ENCODE measurements at places on chromosomes 11 and 22. TPM values are rescaled to one million over a fixed set of nuclear protein-coding genes. Genes with fewer than 3 reads are reported as not detected.

The PIWIL4 gene
- 1.5 TPM for total RNA-seq

The HIKESHI gene
- 29.2 TPM for total RNA-seq

The OR51E2 gene
- total RNA-seq: not detected

The MICALL1 gene
- total RNA-seq: 44.7 TPM

The TRPM5 gene
- total RNA-seq: not detected

The OR51I1 gene
- total RNA-seq: not detected

The CCDC15 gene
- total RNA-seq: 0.93 TPM

The APOL3 gene
- total RNA-seq: 66.8 TPM

The OLFML1 gene
- total RNA-seq: 6.7 TPM

The RFPL3 gene
- not detected for total RNA-seq

The GLYATL1 gene
- not detected for total RNA-seq

DNA sequence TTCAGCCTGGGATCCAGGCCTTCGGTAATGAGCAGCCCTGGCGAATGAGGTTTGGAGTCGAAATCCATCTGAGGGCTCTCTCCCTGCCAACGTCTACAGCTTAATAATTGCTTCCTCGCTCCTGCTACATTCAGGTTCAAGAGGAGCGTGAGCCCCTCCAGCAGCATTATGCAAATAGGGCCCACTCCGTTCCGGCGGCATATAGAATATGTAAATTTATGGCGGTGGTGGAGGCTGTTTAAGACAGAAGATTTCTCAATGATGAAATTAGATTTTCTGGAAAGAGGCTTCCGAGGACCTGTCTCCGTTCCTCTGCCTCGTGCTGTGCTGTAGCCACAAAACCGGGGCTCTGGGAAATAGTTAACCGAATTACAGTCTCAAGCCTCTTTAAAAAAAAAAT is 402.8 kb downstream of the MIAT start:
- no peak for DNase-seq

- no peak for DNase-seq
These were observed 89.6 kb downstream of the ETS1 start for GRCh38 chr11:128497776-128498095.

- peak; percentile 35 for DNase-seq
These were observed 64.5 kb downstream of the MPPED1 start for GRCh38 chr22:43476341-43476740.

- DNase-seq: no peak
These were observed at the start of gene SMIM35 for GRCh38 chr11:118086913-118087768. TSS of gene SMIM35 (minus strand) at chr11:118086963. CDS start at chr11:118086757, 206 bp downstream.

DNA sequence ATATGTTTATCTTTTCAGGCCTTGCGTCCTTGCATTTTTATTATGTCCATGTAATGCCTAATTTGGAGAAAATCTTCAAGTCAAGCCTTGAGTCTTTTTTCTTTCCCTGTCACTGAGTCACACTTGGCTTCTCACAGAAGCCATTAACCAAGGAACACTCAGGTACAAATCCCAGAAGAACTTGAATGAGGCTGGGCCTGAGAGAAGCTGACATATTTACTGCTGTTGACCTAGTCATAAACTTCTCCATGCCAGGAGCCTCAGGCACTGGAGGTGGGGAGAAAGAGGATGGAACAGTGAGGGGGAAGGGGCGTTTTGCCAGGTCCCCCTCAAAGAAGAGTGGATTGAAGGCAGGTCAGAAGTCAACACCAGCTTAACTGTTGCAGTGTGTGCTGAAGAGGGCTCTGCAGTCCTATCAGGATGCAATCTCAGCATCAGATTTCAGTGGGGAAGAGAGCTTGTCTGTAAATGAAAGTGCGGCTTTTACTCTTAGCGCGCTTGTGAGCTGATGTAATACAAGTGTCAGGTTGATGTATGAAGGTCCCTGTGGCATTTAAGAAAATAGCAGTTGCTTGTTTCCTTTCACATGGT is 526.0 kb downstream of the ETS1 start:
- DNase-seq: no peak

GRCh38 chr11:47443028-47443700 is 5.8 kb downstream of the RAPSN start:
- DNase-seq: no peak

DNA sequence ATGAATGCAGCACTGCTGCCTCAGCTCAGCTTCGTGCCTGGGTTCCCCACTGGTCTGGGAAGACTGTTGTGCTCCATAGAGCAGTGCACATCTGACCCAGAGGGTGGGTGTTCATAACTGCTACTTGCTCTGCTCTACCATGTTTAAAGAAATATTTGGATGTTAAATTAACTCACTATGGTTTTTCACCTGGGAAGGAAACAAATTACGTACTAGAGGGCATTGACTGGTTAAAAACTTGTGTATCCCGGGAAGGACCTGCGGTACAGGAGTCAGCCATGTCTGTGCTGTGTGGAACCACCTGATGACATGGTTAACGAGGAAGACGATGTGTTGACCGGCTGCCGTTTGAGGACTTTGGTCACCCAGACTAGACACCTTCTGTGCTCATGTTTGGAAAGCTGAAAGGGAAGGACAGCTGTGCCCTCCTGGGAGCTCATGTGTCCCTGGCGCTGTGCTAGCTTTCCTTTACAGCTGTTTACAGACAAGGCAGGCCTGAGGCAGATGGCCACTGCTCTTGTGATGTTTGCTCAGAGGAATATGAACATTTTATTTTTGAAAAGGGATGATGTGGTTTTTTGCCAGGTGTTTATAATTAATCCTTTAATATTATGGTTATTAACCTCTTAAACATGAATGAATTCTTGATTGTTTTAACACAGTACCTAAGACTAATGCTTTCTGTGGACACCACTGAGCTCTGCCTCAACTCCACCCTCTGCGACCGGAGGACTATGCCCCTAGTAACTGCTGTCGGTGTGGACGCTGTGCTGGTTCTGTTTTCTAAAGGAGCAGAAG is 14.3 kb upstream of the AIFM3 start:
- no peak for DNase-seq

DNA sequence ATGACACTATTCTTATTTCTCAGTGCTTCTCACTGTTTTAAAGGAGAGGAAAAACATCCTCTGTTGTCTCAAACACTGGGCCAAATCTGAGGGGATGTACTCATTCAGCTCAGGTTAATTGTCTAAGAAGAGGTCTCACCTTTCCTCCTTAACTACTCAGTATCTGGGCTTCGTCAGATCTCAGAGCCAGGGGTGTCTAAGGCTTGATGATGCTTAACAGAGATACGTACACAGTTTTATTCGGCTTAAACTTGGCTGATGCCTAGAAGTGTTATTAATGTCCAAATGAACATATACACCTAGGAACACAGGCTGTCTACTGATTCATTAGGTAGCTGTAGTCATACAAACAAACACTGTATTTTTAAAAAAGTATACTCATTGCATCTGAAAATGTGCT is 85.8 kb downstream of the UVRAG start:
- DNase-seq: no peak

DNA sequence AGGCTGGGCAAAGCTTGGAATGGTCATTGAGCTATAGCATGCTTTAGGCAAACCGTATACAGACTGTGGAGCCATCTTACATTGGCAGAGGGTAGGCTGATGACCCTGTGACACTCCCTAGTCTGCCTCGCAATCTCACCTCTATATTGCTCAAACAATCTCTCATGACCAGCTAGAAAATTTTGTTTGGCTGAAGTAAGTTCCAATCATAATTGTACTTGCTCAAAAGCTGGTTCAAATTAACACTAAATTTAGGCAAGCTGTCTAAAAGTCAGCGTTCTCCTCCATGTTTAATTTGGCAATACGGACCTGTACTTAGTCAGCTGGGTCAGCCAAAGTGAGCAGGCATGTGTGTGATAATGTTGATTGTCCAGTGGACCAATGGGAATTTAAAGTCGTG is 133.0 kb downstream of the SWAP70 start:
- no peak for DNase-seq

DNA sequence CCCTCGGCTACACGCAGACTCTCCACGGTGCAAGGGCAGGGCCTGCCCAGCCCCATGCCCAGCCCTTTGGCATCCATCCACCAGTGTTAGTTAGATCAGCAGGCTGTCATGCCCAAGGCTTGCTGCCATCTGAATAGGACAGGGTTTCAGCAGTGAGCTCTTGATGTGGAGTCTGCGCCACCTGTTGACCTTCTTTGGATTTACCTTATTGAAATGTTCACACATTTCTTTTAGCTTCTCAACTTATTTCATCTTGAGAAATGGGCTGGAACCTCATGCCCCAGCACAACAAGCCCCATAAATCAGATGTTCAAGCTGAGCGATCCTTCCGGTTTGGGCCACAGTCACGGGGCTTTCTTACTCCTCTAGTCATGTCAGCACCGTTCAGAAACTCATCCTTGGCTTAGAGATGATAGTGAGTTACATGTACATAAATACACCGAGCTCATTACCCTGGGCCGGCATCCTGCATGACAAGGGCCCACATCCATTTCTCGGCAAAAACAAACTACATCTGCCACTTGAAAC is 61.7 kb downstream of the PARVB start:
- DNase-seq: no peak

- DNase-seq: no peak
These were observed 19.2 kb downstream of the SERPIND1 start for GRCh38 chr22:20792966-20793728.

DNA sequence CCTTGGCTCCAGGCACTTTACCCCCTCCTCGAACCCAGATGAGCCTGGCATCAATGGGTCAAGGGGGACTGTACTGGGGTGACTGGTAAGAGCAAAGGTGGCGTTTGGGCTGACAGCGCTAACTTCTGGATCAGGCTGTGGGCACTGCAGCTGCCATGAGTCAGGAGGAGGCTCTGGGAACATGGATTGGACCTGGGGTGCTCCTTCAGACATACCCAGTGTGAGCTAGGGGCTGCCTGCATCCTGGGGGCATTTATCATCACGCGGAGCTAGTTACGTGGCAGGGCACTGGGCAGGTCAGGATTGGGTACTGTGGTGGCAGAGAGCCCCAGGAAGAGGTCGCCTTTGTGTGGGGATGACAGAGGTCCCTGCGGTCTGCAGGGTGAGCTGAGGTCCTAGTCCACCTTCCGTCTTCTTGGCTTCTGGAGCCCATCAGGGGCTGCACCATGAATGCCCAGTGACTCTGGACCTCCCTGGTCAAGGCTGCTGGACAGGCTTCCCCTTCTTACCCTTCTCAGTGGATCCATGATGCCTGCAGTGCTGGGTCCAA is 13.1 kb downstream of the GRIK4 start:
- DNase-seq: no peak

DNA sequence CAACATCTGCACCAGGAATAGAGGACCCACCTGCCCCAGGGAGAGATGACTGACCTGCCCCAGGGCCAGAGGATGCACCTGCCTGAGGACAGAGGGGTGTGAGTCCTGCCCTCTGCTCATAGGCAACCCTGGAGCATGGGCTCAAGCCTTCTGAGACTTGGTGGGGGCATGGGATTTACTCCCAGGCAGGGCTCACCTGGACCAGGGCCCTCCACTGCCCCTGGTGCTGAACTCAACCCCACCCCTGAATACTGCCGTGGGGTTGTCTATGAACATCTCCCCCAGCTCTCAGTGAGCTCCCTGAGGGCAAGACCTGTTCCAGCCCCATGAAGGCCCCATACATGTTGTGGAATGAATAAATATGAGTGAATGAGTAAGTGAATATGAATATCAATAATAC is 33.8 kb upstream of the MUC5AC start:
- DNase-seq: no peak

DNA sequence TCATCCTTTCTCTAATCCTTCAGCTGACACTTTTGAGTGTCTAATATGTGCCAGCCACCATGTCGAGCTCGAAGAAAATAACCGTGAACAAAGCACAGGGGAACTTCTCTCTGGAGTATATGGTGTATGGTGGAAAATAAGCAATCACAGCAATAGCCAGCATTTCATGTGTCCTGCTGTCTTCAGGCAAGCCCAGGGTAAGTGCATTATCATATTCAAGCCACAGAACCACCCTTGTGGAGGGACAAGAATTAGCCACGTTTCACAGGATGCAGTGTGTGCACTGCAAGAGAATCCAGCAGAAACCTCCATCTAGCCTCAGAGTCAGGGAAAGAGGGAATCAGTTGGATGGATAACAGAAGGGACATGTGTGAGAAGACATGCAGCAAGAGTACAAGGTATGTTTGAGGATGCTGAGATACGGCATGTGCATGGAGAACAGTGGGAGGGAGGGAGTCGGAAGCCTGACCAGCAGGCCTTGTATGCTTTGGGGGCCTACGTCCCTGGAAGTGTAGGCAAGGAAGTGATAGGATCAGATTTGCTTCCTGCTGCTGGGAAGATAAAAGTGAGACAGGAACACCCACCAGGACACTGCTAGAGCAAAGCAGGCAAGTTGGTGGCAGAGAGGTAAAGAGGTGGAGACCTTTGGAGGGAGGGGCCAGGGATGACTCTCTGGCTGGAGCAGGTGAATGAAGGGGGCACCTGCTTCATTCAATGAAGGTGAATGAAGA is 14.7 kb upstream of the GNAZ start:
- peak; percentile 41 for DNase-seq

GRCh38 chr11:41289408-41289807 is 170.0 kb downstream of the LRRC4C start:
- DNase-seq: no peak

DNA sequence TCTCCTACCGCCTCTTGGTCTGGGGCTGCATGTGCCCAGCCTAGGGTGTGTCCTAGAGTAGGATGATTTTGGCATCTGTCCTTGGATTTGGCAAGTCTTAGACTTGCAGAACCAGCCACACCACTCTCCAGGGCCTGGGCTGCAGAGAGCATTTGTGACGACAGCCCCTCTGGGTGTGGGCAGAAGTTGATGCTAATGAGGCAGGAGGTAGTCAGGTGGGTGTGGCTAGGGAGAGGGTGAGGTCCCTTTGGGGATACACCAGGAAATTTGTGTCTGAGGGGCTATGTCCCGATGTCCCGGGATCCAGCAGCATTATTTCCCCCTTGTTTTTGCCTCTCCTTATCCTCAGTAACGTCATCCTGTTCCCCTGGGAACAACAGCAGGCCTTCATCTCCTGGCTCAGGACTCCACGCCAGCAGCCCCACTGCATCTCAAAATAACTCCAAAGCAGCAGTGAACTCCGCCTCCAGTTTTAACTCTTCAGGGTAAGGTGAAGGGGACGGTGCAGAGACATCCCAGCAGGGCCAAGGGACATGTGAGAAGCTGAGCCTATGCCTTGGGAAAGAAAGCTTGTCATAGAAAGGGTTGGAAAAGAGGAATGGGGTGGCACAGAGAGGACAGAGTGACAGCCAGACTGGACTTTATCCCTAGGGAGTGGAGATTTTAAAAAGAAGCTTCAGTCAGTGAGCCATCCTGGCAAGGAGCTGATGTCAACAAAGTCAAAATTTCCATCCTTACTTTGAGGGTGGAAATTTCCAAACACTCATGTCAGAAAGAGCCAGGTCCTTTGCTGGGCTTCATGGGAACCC is 8.0 kb upstream of the TLCD5 start:
- DNase-seq: no peak

GRCh38 chr22:50416996-50417395 is 57.8 kb downstream of the SBF1 start:
- no peak for DNase-seq

- DNase-seq: peak; percentile 82
These were observed 36.2 kb upstream of the KRTAP5-7 start for GRCh38 chr11:71490731-71491390.

- DNase-seq: no peak
These were observed 24.0 kb downstream of the MARK2 start for GRCh38 chr11:63862923-63863322.

DNA sequence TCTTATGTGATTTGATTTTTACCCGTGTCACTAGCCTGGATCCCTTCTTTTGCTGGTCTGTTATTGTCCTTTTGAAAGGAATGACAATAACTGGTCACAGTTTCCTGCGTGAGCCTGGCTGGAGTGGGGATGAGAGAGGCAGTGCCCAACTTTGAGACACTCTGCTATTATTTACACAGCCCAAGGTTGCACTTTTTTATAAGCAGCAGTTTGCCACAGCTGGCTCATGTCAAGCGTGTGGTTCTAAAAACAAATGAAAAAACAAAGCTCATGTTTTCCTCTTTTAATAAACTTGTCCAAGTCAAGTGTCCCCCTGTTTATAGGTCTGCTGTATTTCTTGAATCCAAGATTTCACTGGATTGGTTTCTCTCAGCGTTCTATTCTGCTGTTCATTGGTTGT is 201.3 kb downstream of the GRIK4 start:
- DNase-seq: no peak
